Kidney capillary endothelial cell (primary cell): ENCODE measurements at places on chromosomes 1 and 21.

DNA sequence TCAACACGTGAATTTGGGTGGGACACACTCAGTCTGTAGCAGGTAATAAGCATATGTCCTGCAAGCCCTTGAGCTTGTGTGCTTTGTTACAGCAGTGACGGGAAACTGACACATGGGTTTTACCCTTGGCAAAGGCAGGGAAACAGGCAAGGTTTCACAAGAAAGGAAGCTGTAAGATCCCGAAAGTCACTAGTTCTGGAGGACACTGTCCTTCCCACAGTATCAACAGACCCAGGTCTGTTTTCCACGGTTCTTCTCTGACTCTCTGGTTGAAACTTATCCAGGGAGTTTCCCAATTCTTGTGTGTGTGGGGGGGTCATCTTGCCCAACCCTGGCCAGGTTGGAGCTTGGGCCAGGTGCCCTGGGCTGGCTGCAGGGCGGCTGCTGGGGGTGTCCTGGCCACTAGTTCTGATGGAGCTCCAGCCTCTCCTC is 29.3 kb upstream of the ZBTB21 start:
- DNase-seq = no peak

DNA sequence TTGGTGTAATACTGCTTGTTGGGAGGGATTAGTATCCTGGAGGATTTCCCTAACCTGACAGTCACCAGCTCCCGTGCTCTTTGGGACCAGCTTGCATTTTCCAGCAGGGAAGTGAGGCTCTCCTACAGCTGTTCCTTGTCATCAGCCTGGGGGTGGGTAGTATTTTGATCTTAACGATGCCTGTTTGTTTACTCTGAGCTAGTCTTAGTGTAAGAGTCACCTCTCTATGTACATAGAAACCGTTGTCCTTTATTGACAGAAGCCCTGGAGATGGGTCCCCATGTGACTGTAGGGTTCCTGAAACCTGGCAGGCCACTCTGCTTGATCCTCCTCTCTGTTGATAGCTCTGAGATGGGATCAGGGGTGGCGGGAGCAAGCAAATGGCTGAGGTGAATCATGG is 58.0 kb downstream of the ACP6 start:
- DNase-seq = no peak

DNA sequence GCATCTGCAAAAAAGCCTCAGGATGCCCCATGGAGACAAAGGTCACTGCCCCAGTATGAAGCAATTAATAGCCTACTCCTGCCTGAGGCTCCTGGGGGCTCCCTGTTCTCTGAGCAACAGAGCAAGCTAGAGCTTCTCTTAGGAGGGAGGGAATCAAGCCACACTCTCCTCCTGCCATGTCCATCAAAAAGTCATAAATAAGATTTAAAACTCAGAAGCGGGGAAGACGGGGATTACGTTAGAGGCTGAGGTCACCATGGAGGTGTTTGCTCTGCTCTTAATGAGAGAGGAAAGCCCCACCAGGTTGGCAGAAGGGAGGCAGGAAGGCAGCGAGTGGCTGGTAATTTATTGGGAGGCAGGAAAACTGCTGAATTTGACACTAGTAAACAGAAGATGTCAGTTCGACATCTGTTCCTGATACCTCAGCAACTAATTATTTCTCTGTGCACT is 98.4 kb upstream of the TNR start:
- DNase-seq = no peak

GRCh38 chr1:229203030-229203751 is 67.7 kb upstream of the RAB4A start:
- DNase-seq = no peak

DNA sequence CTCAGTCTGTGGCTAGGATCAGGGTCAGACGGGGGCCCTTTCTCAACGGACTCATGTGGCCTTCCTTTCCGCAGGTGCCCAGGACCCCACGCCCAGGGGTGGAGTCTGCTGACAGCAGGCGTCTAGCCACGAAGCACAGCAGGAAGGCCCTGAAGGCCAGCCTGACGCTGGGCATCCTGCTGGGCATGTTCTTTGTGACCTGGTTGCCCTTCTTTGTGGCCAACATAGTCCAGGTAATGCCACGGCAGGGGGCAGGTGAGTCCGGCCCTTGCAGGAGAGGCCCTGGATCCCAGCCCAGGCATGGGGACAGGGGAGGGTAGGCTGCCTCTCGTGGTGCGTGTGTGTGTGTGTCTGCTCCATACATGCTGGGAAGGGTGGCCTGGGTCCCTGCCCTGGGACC is 13.8 kb downstream of the HTR6 start:
- DNase-seq = no peak

GRCh38 chr1:102901996-102902395 is 206.3 kb downstream of the COL11A1 start:
- DNase-seq = no peak

- DNase-seq = no peak
Measured at GRCh38 chr1:212671342-212672031, 28.2 kb downstream of the BATF3 start.

- DNase-seq = no peak
Measured at GRCh38 chr21:41819236-41819855, 52.5 kb upstream of the RIPK4 start.

DNA sequence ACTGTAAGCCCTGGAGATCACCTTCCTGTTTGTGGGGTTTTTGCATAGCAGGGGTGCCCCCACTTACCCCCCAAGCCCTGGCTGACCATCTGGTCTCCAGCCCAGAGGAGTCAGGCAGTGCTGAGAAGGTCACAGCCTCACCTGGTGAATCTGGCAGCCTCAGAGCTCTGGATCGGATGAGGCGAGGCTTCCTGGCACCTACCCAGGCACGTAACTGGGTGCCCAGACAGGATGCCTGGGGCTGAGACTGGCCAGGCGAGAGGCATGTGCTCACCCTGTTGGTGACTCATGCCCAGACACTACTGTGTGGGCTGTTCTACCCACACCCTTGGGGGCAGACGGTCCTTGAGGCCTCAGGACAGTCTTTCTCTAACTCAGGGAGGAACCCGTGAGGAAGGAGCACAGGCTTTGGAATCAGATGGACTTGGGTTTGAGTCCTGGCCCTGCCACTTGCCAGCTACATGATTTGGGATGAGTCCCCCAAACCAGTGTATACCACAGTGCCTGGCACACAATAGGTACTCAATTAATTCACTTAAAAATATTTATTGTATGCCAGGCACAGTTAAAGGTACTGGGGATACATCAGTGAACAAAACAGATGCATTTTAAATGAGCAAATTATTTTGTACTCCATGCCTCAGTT is 15.1 kb upstream of the PADI3 start:
- DNase-seq = peak; percentile 45

GRCh38 chr1:56032096-56032676 is 547.2 kb downstream of the PLPP3 start:
- DNase-seq = no peak

DNA sequence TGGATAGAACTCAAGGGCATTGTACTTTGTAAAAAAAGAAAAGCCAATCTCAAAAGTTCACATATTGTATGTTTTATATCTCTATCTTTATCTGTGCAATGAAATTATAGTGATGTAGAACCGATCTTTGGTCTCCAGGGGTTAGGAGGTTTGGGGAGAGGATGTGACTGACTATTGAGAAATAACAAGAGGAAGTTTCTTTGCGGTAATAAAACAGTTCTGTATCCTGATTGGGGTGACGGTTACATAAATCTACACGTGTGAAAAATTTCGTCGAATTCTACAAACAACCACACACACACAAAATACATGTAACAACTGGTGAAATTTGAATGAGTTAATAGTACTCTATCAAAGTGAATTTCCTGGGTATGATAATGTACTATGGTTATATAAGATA is 10.6 kb upstream of the OR2T33 start:
- DNase-seq = no peak

- DNase-seq = no peak
Measured at GRCh38 chr1:23793018-23793781, 2.3 kb downstream of the LYPLA2 start.

DNA sequence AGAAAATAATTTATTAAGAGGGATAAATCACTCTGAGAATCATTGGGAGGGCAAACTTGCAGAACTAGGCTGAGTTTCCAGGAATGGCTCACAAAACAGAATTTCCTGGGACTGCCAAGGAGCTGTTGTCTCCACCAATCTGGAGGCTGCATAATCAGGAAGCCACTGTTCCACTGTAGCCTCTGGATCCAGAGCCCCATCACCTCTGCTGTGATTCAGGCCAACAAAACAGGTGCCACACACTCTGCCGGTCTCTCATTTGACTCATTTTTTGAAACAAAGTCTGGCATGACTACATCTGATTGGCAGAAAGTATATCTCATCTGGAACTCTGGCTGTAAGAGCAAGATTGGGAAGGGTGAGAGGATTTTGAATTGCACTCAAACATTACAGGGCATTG is 178.9 kb upstream of the C1orf105 start:
- DNase-seq = no peak

DNA sequence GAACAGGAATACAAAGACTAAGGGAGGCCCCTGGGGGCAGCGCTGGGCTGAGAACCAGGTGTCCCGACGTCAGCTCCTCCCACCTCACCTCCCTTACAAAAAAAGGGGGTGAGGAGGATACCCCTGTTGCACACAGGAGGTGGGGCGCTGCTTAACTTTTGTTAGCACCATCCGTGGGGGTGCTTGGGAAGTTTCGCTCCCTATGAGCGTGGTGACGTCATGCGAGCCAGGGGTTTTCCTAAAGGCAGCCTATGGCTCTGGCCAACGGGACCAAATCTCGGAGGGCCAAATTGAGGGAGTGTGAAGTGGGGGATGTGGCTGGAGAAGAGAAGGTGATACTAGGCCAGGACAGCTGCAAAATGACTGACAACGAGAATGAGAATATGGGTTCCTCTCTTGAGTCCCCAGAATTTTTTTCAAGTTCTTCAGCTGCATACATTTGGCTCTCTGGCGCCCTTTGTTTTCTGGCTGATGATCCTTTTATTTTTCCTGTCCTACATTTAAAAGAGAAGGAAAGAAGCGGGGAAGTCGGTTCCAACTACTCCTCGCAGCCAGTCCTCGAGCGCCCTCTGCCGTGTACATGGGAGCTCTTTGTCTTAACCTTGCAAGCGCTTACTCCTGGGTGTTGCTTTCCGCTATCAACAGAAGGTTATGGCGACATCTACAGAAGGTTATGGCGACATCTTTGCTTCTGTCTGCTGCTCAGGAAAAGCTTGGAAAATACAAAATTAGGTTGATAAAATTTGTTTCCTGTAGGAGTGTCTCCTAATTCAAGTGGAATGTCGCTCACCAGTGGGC is 48.0 kb upstream of the ZC3H11B start:
- peak; percentile 50 for DNase-seq

DNA sequence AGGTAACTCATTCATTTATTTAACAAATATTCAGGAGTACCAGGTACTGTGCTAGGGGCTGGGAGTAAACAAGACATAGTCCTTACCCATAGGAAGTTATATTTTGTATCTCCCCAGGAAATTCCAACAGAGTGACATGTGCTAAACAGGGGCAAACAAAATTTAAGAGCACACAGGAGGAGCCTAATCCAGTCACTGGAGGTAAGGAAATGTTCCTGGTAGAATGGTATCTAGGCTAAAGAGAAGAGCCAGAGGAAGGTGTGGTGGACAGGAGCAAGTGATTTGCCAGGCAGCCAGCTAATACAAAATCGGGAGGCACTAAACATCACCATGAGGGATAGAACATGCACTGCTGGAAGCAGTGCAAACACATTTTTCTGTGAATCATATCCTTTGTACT is 10.4 kb downstream of the TEX38 start:
- DNase-seq = no peak

DNA sequence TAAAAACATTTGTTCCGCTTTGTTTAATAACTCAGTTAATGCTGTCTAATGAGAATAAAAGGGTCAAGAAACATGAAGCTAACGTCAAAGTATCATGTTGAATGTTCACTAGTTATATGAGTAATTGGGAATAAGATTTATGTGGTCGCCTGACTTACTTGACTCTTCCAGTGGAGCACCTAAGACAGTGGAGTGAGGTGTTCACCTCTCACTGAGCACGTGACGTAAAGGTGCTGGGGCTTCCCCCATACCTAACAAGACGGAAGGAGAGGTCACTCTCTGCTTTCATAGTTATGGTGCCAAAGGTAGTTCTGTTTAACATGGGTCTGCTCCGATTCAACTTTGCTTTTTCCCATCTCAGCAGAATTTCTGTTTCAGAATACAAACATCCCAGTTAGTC is 686 bp downstream of the KMO start:
- DNase-seq = no peak

DNA sequence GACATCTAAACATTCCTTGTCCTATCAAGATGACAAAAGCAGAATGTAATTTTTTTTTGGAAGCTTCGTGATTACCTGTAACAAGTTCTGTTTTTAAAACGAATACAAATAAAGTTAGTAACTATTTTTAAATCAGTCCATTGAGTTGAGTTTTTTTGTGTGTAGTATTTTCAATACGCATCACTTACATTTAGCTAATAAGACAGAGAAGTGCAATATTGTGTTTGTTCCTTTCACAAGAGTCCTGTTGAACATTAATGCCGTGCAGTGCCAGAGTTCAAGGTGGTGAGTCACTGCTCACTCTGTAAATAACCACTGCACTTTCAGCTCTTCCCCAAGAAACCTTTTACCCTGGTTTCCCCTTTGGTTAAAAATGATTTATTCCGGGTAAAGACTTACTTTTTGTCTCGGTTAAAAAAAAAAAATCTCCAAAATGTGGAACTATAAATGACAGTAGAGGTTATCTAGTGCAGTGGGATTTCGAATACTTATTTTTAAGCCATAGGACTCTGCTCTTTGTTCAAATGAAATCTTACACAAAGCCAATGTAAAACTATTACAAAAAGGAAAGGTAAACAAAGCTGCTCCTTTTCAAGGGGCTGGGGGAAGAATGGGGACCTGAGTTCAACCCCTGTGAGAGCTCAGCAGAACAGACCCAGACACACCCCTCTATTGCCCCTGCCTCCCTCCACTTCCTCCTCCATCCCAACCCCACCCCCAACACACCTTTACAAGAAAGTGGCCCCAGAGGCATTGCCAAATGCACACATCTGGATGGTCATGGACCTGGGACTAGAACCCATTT is 14.8 kb upstream of the NCMAP start:
- DNase-seq = no peak

- peak; percentile 32 for DNase-seq
Measured at GRCh38 chr1:45686015-45686287, 382 bp downstream of the GPBP1L1 start.

DNA sequence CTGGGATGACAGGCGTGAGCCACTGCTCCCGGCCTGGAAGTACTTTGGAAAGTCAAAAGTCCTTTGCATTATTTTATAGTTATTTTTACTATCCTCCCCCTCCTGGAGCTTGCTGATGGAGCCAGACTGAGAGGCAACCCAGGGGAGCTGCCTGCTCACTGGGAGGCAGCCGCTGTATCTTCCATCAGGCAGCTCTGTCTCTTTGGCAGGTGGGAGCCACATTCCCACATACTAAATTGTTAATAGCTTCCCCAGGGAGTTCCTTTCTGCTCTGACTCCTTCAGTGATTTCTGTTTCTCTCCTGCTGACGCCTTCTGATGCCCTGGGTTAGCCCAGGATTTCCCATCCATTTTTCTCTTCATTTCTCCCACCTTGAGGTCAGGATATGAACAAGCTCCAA is 4.9 kb upstream of the OPRD1 start:
- no peak for DNase-seq

GRCh38 chr1:223832637-223832943 is 13.2 kb downstream of the TP53BP2 start:
- no peak for DNase-seq

- no peak for DNase-seq
Measured at GRCh38 chr1:42128499-42128898, 24.7 kb upstream of the GUCA2B start.

- no peak for DNase-seq
Measured at GRCh38 chr1:28439320-28439719, 66.5 kb upstream of the RCC1 start.
